ENCODE measurements at places on chromosomes 11 and 22.

GRCh38 chr11:34416766-34417165 lies 22.0 kb upstream of the CAT start:
- DNase-seq = no peak

- DNase-seq = no peak
Measured at GRCh38 chr22:48885271-48885918, 942.3 kb downstream of the BRD1 start.

- DNase-seq = no peak
Measured at GRCh38 chr22:31144223-31144622, 3.9 kb upstream of the PLA2G3 start.

GRCh38 chr11:2687223-2687530 lies 12.6 kb downstream of the KCNQ1OT1 start:
- DNase-seq = no peak

DNA sequence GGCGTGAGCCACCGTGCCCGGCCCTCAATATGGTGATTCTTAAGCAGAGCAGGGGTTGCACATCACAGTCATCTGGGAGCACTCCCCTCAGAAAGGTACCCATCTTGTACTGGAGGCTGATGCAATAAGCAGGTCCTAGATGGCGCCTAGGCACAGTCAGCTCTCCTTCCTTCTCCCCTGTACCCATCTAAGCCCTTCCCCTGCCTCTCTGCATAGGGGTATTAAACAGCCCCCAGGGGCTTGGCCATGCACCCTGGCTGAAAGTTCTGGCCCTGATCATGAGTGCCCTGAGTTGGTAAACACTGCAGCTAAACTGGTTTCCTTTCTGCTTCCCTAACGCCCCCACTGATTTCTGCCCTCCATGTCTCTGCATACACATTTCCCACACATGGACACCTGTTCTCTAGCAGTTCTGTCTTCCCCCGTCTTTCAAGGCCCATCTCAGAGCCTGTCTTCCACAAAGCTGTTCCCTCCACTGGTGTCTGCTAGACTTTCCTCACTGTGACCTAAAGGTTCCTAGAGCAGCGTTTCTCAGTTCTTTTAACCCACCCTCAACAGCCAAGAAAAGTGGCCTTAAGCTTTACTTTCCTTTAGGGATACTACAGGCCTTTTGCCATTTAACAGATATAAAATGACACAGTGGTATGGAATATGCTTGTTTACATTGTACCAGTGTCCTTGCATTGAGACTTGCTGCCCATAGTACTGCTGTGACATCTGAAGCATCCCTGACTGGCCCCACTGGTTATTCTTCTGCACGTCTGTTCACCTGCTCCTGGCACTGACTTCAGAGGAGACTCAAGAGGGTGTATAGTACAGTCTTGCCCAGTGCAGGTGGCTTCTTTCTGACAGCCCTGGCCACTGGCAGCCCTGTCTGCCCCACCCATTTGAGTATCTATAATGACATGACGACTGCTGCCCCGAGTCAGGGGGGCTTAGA lies 15.6 kb downstream of the UBE2L3 start:
- DNase-seq = no peak

DNA sequence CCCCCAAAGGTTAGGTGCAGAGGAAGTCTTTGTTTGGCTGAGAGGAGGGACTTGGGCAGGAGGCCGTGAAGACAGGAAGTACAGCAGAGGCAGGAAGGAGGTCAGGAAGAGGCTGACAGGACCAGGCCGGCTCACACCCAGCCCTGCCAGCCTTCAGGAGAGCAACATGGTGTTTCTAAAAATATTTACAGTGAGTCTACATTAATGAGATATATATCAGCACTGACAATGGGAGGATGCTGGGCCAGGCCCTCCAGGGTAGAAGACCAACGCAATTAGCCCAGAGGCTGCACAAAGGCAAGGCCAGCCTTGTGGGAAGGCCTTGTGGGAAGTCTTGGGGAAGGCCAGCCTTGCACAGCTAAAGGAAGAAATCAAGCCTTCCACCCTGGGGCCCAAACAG lies 7.9 kb upstream of the APLNR start:
- no peak for DNase-seq

Measured in activated CD4-positive, alpha-beta T cell treated with anti-CD3 and anti-CD28 coated beads, Interleukin-2, amount 50 U/mL, for 24 hours (primary cell).